ENCODE measurements at places on chromosomes 12 and 14.

GRCh38 chr12:132305560-132305966 is 23.8 kb downstream of the GALNT9 start:
- no peak for DNase-seq

- DNase-seq = no peak
Measured at GRCh38 chr12:54935235-54935951, 49.2 kb downstream of the TESPA1 start.

GRCh38 chr12:130087222-130087621 is 75.0 kb upstream of the FZD10 start:
- no peak for DNase-seq

DNA sequence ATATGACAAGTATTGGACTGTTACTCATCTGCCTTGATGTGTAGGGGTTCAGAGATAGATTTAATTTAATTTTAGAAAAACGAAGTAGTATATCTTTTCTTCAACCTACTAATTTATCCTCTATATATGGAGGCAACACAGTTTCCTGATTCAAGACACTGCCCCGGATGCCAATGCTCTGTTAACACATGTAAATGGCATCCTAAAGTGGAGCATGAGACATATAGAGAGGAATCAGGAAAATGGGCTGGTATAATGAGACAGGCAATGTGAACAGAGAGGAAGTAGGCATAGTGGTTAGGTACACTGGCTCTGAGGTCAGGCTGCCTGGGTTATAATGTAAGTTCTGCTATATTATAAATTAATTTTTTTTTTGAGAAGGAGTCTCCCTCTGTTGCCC is 85.6 kb downstream of the OTOGL start:
- DNase-seq = no peak

GRCh38 chr14:33679025-33679424 is 271.8 kb downstream of the EGLN3 start:
- no peak for DNase-seq

DNA sequence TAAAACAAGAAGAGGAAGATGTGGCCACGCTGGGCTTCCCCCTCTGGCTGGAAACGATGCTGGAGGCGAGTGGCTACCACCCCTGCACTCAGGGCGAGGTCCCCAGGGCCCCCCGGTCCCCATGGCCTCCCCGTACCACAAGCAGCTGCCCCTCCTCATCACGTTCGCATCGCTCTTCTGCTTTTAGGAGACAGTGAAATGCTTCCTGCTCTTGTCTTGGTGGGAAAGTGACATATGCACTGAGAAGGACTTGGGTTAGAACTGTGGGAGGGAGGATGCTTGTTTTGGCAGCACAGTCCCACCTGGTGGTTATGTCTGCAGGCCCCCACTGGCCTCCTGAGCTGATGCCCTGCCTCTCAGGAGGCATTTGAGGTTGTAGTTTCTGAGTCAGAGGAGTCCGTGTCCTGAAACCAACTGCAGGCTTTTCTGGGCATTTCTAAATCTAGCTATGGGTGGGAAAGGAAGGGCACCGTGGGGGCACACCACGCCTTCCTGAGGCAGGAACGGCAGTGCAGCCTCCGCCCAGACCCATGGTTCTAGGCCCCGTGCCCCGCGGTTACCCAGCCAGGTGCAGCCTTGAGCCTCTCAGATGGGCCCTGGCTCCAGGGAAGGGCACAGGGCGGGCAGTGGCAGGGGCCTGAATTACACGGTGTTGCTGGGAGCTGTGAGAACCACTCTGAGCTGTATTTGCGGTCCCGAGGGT is 139.3 kb downstream of the ADGRD1 start:
- peak; percentile 5 for DNase-seq

DNA sequence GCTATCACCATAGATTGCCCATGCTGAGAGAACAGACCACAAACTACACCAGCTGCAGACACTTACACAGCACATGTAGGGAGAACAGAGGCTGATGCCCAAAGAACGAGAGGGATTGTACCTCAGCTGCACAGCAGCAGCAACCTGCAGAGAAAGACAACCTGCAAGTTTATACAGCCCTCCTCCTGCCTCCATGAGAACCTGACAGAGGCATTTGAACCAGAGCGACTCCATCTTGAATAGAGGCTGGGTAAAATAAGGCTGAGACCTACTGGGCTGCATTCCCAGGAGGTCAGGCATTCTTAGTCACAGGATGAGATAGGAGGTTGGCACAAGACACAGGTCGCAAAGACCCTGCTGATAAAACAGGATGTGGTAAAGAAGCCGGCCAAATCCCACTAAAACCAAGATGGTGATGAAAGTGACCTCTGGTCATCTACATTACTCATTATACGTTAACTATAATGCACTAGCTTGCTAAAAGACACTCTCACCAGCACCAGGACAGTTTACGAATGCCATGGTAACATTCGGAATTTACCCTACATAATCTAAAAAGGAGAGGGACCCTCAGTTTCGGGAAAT is 262.4 kb upstream of the HMGA2 start:
- DNase-seq = no peak

- DNase-seq = no peak
Measured at GRCh38 chr14:102693006-102693755, 84.1 kb upstream of the TRAF3 start.

GRCh38 chr14:92670160-92670559 is 78.3 kb downstream of the LGMN start:
- no peak for DNase-seq

- DNase-seq = no peak
Measured at GRCh38 chr12:120132054-120132836, 15.7 kb upstream of the RAB35 start.

- DNase-seq = peak; percentile 62
Measured at GRCh38 chr12:57764662-57765002, 2.2 kb downstream of the CYP27B1 start.

DNA sequence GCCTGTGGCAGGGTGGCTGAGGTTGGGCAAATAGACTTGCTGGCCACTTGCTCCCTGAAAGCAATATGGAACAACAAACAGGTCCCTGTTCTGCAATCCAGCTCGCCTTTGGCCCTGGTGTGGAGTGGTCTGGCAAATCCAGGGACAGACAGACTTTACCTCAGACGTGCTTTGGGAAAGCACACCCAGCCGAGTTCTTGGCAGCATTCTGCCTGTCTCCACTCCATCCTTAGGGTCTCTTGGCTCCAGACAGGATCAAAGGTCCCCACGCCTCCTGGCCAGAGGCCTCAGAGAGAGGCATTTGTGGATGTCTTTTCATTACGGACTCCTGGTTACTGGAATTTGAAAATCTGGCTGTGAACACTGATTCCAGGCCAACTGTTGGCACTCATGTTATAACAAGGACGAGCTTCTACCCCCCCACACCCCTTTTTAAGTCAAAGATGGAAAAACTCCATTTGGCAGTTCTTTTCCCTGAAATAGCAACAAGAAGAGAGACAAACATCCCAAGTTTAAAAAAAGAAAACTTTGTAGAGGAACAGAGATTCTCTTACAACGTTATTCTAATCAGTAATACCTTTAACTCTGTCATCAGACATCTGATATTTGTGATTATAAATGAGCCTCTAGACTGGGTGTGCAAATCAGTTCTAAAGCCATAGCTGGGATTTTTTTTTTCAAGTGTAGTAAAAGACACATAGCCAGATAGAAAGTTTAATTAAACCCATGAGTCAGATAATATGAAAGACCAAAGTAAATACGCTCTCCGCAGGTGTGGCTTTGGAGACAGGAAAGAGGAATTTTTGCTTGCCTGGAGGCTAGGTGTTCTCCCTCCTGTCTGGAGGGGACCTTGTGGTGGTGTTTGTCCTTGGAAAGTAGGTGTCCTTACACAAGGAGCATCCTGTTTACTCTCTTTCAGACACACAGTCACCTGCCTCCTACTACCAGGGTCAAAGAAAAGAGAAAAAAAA is 60.7 kb downstream of the GALNT8 start:
- DNase-seq = no peak
